ENCODE measurements at places on chromosomes 7 and 10. TPM values are rescaled to one million over a fixed set of nuclear protein-coding genes. Genes with fewer than 3 reads are reported as not detected.

The LYZL1 gene
- not detected for total RNA-seq

The NUTM2A gene
- total RNA-seq: 0.33 TPM

The MYPN gene
- 1.7 TPM for total RNA-seq

The ITGA8 gene
- total RNA-seq: 2.6 TPM

- peak; percentile 74 for DNase-seq
Measured at GRCh38 chr7:40551685-40552576, 417.1 kb downstream of the SUGCT start.

GRCh38 chr10:88616250-88616977 lies 29.9 kb downstream of the LIPJ start:
- no peak for DNase-seq

DNA sequence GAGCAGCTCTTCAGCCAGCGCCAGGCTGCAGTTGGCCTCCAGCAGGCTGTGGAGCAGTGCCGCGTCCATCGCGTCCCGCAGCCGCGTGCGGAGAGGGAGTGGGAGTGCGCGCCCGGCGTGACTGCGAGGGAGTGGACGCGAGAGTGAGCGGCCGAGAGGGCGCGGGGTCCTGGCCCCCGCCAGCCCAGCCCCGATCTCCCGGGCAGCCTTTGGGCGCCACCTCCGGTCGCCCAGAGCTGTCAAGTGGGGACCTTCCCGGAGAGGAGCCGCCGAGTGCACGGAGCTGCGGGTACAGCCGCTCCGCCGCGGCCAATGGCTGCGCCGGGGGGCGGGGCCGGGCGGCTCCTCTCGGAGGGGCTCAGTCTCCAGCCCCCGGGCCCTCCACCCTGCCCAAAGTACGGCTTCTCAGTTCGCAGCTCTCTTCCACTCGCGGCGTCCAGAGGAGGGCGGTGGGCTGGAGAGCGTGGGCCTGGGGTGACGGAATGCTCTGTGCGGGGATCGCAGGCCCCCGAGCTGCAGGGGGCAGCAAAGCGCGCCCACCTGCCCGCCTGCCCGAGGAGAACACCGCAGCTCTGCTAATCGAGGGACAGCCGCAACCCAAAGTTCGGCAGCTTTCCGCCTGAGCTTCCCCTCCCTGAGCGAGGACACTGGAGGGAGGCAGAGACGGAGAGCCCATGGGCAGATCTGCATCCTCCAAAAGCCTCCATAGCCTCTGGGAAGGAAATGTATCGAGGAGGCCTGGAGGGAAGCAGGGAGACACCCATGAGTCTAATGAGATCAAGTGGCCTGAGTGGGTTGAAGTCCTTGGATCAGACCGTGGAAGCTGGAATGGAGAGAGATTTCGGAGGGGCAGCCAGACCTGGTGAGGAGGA lies at the start of gene CRHR2:
Gene CRHR2, minus strand, starts transcription at position 245 of the 872 bp plus-strand sequence. Its CDS starts 176 bp downstream, at position 69.
- DNase-seq: no peak

DNA sequence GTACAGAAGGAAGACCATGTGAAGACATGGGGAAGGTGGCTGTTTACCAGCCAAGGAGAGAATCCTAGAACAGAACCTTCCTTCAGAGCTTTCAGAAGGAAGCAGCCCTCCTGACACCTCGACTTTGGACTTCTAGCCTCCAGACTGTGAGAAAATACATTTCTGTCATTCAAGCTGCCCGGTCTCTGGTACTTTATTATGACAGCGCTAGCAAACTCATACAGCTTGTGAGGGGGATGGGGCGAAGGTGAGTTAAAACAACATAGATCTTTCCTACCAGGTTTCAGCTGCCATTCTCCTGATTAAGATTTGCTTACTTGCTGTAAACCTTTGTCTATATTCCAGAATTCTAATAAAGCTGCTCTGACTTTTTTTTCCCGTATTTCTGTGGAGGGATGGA lies 14.9 kb upstream of the ZNF248 start:
- no peak for DNase-seq

DNA sequence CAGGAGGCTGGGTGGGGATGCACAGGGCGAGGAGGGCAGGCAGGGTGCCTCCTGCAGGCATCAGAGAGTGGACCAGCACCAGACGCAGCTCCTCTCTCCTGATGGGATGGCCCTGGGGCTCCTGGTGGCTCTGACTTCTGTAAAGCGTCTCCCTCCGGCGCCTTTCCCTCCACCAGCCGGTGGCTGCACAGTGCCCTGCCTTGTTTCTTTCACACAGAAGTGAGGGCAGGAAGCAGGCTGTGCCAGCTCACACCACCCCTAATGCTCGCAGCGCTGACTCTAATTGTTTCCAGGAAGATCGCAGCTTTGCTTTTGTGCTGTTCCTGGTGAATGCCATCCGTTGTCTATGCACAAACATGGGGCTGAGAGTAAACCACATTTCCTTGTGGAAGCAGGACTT lies 152.3 kb upstream of the LANCL2 start:
- no peak for DNase-seq

GRCh38 chr7:155205368-155206317 lies 92.0 kb upstream of the INSIG1 start:
- DNase-seq: peak; percentile 97
